Gastrocnemius medialis (tissue), 4 donors: ENCODE measurements at places on chromosomes 5 and 9. TPM values are rescaled to one million over a fixed set of nuclear protein-coding genes. Genes with fewer than 3 reads are reported as not detected.

Gene PCDHGA6
- 0.83 TPM for total RNA-seq

GRCh38 chr5:31888564-31888963, 249.6 kb downstream of the PDZD2 start:
- DNase-seq = no peak

DNA sequence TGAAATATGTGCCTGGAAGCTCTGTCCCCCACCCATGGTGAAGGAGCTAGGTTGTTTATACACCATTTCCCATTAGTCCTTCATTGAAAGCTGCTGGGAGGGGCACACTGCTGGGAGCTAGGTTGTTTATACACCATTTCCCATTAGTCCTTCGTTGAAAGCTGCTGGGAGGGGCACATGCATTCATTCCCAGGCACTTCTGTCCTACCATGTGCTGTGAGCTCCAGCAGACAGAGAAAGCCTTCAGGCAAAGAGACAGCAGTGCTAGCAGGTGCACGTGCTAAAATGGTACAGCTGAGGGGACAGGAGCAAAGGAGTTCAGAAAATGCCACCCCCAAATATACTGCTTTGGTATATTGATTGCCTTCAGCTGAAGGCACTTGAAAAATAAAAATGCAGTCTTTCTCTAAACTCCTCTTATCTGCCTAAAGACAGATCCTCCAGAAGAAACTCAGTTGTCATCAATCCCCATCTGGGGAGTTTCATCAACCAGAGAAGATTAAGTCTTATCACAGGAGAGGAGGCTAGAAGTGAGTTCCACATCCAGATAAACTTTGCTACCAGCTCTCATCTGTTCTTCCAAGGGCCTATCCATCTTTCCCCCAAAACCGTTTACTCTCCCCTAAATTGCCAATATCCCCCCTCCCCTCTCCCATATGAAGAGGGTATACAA, 27.7 kb upstream of the DAPK1 start:
- DNase-seq = no peak

Gene ELOVL7
- total RNA-seq = 0.53 TPM

DNA sequence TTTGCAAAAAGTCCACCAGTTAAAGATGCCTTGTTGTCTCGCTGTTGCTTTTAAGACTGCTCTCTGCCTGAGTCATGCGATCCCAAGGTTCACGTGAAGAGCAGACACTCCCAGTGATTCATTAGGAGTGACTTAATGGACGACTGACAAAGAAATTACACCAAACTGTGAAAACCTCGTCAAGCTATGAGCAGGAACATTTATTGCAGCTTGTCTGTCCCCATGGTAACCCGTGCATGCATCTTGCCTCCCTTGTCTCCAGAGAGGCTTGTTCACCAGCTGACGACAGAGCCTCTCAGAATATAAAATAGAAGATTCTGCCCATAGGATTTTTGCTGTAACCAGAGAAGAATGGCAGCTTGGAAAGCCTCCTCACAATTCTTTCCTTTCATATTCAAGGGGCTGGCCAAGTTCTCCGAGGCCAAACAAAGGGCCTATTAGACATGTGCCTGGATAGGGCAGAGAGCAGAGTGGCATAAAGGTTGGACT, 352.7 kb downstream of the SPOCK1 start:
- DNase-seq = peak; percentile 18

DNA sequence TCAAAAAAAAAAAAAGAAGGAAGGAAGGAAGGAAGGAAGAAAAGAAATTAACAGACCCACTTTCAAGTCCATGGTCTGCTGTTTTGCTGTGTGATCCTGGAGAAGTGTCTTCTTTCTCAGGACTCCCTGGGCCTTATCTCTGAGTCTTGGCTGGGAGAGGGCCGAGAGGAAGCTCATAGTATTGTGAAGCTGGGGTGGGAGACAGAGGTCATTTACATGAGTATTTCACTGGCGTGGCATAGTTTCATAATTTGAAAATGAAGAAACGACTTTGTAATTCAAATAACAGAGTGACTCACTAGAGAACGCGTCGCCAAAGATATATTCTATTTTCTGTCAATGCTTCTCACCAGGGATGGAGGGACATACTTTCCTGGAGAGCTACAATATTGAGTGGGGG, 2.4 kb upstream of the C9orf50 start:
- no peak for DNase-seq

DNA sequence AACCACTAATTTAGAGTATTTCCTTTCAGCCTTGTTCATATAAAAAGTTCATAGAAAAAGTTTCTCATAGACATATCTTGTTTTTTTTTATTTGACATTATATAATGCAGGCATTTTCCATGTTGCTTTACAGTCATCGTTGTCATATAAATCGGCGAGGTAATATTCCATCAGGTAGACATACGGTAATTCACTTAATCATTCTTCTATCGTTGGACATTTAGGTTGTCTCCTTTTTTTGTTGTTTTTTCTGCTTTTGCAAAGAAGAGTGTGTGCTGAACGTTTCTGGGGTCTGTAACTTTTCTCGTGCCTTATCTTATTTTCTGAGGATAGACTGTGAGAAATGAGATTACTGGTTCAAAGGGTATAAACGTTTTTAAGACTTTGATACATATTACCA, 283.6 kb downstream of the ARHGAP26 start:
- no peak for DNase-seq
